ENCODE measurements at places on chromosomes 11 and 22.

GRCh38 chr11:71426413-71426812 lies 21.8 kb downstream of the DHCR7 start:
- no peak for DNase-seq

DNA sequence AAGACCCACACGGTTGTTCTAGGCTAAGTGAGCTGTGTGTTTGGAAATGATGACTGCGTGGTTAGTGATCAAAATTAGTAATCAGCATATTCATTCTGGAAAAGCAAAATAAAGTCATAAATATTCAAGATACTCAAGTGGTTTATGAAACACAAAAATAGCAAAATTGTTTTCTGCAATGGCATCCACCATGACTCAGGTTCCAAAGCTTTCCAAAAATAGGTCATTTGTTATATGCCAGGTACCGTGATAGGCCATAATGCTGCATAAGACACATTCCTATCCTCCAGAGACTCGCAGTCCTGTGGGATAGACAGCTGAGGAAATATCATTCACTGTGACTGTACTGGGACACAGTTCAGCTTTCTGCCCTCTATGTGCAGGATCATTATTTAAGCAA lies 2.4 kb upstream of the ATL3 start:
- DNase-seq = no peak

- no peak for DNase-seq
Observed at GRCh38 chr11:29009426-29009825, 901.2 kb downstream of the METTL15 start.

- DNase-seq = no peak
Observed at GRCh38 chr11:33320814-33321330, 63.7 kb downstream of the HIPK3 start.

DNA sequence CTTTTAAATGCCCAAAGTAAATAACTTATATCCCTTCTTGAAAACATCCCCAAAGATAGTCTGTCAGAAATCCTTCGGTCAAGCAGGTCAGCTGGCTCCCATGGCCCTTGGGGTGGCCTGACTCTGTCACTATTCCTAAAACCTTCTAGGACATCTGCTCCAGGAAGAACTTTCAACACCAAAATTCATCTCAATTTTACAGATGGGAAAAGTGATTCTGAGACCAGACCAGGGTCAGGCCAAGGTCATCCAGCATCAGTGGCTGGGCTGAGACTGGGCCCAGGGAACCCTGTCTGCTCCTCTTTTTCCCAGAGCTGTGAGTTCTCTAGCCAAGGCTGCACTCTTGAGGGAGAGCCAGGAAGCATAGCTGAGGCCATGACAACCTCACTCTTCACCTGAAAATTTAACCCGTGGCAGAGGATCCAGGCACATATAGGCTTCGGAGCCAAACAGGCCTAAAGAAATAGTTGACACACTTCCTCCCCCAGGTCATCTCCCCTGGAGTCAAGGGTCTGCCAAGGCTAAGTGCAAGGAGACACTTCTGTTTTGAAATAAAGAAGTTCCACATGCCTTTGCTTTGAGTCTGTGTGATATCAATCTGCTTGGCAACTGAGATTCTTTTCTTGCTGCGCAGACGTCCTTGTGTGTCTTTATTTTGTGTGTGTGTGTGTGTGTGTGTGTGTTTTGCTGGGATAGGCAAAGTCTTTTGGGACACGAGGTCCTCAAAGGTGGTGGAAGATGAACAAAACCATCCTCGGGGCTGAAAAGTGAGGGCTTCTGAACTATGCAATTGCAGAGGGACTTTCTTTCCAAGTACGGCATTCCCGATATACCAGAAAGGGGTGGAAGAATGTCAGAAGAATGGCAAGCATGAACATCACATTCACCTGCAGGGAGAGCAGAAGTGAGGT lies 16.8 kb upstream of the PRG2 start:
- DNase-seq = no peak

- no peak for DNase-seq
Observed at GRCh38 chr11:78170874-78171549, 17.4 kb downstream of the KCTD21 start.

DNA sequence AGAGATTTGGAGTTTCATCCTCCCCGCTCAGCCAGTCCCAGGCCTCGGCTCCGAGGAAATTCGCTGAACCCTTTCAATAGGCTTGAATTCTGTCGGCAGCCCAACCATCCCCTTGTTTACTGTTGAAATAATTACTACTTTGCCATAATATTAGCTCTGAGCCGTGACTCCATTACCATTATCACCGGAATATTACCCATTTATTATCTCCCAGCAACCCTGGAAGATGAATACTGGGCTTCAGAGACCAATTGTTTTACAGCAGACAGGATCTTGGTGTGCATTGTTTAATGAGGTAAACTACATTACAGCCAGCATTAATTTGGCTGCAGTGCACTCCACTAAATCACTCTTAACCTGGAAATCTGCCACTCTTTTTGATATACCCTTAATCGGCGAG lies 867.4 kb downstream of the NTM start:
- DNase-seq = no peak

DNA sequence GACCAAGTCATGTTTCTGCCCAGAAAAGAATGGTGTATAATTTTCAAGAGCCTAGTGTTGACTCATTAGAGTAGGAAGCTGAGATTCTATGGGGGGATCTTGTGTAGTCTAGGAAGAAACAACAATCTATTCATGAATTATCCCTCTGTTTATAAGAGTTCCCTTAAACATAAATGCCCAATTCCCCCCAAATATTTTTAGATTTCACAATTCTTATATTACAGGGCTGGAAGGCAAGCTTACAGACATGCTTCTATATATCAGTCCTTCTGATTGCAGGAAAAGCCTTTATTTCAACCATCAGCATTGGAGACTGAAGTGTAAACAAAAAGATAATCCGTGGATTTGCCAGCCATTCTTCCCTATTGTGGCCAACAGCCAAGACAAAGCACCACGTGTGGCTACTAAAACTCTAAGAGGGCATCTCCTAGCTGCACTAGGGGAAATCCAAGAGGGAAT lies 71.4 kb downstream of the NAT10 start:
- DNase-seq = no peak

DNA sequence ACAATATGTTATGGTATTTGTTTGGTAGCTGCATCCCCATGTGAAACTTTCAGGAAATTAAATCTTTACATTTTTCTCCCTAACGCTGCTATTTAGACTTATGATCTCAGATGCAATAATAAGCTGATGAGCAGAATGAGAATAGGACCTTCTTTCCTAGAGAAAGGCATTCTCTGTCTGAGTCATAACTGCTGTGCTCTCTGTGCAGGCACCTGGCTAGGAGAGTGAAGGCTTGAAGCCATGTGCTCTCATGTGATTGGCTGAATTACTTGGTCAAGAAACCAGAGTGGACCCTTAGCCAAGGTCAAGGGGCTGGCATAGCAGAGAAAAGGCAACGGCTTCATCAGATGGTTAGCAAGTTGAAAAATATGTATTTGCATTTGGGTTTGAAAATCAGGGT lies 185.0 kb downstream of the ADAMTS15 start:
- no peak for DNase-seq

GRCh38 chr11:128039140-128040021 lies 548.0 kb downstream of the ETS1 start:
- DNase-seq = no peak

DNA sequence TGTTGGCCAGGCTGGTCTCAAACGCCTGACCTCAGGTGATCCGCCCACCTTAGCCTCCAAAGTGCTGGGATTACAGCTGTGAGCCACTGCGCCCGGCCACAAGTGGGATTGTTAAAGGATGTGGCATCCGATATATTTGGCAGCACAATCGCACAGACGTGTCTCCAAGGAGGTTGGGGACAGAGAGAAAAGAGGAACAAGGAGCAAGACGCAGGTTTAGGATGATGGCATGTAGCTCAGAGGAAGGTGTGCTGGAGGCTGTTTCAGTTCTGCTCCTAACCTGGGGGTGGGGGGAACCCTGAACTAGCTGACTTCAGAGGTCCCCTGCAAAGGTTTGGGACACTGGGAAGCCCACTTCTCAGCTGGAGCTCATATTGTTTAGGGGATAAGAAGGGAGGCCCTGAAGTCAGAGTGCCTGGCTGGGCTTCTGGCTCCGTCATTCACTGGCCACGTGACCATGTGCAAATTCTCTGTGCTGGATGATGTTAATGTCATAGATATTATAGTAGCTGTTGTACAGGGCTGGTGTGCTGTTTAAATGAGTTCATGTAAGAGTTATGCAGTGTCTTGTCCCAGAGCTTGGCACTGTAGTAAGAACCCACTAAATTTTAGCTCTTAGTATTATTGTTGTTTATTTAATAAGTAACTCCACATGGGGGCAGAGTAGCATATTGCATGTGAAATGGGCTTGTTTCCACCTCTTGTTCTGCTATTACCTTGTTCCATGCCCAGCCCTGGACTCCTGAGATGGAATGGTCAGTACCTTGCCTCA lies 129.7 kb downstream of the ST3GAL4 start:
- DNase-seq = no peak

DNA sequence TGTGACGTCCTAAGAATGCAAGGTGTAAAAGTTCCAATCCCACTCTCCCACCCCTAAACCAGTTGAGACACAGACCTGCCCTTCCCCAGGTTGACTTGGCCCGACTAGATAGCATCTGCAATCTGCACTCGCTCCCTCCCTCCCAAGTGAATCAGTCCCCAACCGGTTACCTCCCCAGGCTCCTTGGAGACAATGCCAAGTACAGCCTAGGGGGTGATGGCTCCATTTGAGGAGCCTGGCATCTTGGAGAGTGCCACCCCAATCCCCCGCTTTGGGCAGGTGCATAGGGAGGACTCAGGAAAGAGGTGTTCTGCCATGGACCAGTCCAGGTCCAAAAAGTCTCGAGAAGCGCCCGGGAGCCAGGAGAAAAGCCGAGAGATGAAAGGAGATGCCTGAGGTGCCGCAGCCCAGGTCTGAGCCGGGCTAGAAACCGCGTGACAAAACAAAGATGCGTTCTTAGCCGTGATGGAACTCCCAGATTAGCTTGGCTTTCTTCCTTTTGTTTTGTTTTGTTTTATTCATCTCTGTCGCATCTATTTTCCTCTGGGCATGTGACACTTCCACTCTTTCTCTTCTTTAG lies 18.7 kb upstream of the SNX32 start:
- no peak for DNase-seq

DNA sequence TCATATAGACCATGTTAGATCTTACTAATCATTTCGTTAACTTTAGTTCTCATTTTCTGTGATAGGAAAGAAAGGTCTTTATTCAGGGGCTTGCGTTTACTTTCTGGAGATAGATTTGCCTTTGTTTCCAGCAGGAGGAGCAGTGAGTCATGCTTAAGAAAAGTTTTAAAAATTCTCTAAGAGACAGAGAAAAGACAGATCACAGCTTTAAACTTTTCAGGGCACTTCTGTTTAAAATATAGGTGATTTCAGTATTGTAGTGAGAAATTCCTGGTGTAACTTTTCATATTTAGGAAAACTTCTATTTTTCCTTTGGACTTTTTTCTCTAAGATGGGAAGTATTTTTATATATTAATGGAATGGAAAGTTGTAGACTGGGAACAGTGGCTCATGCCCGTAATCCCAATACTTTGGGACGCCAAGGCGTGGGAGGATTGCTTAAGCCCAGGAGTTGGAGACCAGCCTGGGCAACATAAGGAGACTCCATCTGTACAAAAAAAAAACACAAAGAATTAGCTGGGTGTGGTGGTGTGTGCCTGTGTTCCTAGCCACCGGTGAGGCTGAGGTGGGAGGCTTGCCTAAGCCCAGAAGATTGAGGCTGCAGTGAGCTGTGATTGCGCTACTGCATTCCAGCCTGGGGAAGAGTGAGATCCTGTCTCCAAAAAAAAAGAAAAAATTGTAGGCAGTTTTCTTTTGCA lies 60.3 kb downstream of the ATXN10 start:
- DNase-seq = no peak

GRCh38 chr11:114447892-114448291 lies 8.6 kb downstream of the REXO2 start:
- no peak for DNase-seq

DNA sequence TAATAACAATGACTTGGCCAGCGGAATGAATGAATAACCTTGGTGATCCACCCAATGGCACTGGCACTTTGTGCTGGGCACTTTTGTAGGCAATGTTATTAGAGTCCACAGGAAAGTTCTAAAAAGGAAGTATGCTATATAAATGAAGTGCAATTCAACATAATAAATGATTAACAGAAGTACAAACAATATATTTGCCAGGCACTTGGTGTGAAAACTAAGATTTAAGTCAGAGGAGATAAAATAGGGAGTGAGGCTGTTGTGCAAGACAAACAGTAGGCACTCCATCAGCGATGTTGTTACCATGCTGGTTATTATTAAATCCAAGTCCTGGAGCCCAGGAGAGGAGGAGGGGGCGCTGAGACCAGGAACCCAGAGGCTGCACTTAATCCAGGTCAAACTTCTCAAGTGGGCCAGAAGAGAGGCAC lies 173.8 kb downstream of the LARGE1 start:
- DNase-seq = no peak
